Mesenteric fat pad (tissue), 1 donor: ENCODE measurements at places on chromosomes 7 and 10. TPM values are rescaled to one million over a fixed set of nuclear protein-coding genes. Genes with fewer than 3 reads are reported as not detected.

MPP7 gene
- 5.7 TPM for total RNA-seq

PDE6C gene
- not detected for total RNA-seq

GPR26 gene
- total RNA-seq: not detected

VWA2 gene
- 0.19 TPM for total RNA-seq

- DNase-seq: no peak
These were observed 520.0 kb downstream of the CNTNAP2 start for GRCh38 chr7:146636581-146636980.

DNA sequence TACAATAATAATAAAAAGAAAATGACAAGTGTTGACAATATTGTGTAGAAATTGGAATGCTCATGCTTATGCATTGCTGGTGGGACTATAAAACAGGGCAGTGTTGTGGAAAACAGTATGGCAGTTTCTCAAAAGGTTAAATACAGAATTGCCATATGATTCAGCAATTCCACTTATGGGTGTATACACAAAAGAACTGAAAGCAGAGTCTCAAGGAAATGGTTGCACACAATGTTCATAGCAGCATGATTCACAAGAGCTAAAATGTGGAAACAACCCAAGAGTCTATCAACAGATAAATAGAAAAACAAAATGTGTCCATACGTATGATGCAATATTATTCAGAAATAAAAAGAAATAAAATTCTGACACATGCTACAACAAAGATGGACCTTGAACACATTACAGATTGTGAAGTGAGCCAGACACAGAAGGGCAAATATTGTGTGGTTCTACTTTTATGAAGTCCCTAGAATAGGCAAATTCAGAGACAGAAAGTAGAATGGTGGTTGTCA lies 64.8 kb upstream of the GRM8 start:
- no peak for DNase-seq

DNA sequence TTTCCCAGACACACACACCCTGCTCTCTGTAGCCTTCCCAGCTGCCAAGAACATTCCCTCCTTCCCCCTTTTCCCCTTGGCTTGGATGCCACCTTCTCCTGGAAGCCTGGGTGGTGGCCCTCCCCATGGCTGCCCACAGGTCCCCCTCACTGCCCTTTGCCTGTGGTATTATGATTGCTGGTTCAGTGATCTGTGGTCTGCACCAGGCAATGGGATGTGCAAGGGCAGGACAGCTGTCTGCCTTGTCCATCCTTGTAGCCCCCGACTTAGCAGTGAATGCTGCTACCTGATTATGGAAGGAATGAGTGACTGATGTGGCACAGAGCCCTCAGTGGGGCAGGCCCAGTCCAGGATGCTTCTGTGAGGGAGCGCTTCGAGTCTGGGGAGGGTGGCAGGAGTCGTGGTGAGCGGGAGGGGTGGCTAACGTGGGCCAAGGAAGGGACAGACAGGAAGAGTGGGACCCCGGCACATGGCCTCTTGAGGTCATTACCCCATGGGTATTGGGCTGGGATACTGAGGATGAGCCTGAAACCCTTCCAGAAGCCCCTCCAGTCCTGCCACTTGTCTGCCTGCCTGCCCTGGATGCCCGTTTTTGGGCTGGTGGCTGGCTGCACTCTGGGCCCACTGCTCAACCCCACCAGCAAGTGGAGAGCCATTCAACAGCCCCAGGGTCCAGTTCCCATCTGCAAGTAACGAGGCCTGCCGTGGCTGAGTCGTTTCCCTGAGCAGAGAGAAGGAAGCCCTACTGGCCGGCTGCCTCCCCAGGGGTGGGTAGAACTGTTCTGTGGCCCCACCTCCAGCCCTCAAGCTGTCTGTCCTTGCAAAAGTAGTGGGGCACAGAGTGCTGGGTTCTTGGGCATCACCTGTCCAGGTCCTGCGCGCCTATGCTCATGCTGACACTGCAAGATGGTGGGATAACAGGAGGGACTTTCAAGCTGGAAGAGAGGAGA lies 8.8 kb downstream of the CHST3 start:
- DNase-seq: no peak

- DNase-seq: no peak
These were observed 30.4 kb upstream of the HABP2 start for GRCh38 chr10:113522460-113522859.

DNA sequence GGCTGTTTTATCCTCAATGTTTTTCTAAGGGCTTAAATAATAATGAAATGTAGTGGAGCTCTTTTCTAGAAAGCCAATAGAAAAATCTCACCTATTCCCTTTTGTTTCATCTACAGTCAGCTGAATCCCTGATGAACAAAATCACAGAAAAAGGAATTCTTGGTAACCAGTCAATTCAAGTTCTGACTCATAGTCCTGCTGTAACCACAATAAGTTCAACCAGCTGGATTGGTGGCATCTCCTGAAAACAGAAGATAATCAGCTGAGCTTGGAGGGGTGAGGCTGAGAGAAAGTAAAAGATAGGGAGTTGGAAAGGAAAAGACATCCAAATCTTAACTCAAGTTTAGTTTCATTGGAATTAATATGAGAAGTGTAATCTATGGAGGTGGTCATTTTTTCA lies 772.1 kb downstream of the CCSER2 start:
- DNase-seq: no peak

GRCh38 chr10:131775833-131776232 lies 125.0 kb upstream of the PPP2R2D start:
- DNase-seq: peak; percentile 59

- DNase-seq: no peak
These were observed 10.0 kb downstream of the ZCCHC24 start for GRCh38 chr10:79435271-79436065.

DNA sequence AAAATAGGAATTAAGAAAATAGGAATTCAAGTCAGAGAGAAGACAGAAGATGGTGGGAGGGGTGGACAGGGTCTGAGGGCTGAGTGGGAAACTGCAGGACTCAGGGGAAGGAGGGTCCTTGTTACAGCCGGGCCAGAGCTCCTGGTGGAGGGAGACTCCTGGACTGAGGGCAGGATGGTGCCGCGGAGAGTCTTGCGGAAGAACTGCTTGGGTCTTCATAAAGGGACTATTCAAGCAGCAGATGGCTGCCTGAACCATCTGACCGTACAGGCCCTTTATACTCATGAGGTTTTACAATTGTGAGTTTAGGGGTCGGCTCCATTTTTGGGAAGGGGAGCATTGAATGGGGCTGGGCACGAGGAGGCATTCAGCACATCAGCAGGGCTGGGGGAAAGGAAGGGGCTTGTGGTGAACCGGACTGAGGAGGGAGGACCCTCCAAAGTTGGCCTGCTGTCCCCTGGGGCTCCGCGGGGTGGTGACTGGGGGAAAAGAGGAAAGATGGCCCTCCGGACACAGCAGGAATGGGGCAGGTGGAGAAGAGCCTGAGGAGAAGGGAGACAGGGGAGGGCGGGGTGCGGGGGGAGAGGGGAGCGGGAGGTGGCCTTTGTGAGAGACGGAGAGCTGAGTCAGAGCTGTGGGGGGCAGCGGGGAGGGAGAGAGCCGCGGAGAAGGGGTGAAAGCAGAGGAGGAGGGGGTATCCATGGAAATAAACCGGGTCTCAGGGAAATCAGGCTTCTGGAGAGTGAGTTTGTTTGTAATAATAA lies 1.5 kb downstream of the FAM131B start:
- DNase-seq: peak; percentile 72

DNA sequence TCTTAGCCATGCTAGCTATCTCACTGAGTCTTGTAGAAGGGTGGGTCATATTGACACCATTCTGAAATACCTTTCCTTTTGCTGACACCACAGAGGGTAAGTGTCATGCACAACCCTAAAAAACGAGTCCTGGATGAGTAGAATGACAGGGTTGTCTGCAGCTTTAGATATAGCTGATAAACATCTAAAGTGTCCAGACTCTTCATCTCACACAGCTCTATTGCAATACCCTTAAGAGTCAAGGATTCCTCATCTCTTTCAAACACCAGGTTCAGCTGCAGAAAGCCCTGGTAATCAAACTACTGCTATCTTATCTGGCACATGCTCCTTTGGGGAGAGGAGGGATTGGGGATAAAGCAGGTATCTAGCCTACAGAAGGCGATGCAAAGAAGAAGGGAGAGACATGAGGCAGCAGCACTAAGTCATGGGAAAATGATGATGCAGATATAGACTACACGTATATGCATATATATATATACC lies 127.0 kb downstream of the ANK3 start:
- DNase-seq: no peak

GRCh38 chr7:30276203-30276900 lies 8.0 kb upstream of the ZNRF2 start:
- DNase-seq: no peak
